ENCODE measurements at places on chromosomes 12 and 14.
A peak's percentile ranks its signal among the peaks of the same experiment; 100 is the strongest.

DNA sequence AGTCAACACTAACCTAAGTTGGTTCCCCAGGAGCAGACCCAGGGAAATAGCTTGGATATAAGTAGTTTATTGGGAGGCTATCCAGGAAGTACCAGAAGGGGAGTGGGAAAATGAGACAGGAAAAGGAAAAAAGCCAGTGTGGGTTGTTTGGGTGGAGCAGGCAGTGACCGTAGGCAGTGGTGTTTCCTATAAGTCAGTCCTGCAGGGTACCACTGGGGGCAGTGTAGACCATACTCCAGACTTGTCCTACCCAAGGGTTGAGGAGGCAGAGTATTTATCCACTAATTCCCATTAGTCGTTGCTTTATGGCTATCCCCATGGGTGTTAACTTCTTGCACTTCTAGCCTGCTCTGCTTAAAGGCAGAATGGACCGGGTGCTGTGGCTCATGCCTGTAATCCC is 6.4 kb upstream of the CCDC60 start:
- H3K4me1 ChIP-seq = no peaks in the 10 kb centered on the region
- no peak for DNase-seq
- no peak overlapping the region for H3K27ac ChIP-seq
- H3K4me3 ChIP-seq = no peak overlapping the region
- H3K36me3 ChIP-seq = no peaks in the 10 kb centered on the region

- no peak for DNase-seq
- H3K4me1 ChIP-seq = no peaks in the 10 kb centered on the region
- H3K4me3 ChIP-seq = no peak overlapping the region
- H3K27ac ChIP-seq = no peak overlapping the region
Observed at GRCh38 chr14:89651805-89652204, 234.8 kb upstream of the FOXN3 start.

DNA sequence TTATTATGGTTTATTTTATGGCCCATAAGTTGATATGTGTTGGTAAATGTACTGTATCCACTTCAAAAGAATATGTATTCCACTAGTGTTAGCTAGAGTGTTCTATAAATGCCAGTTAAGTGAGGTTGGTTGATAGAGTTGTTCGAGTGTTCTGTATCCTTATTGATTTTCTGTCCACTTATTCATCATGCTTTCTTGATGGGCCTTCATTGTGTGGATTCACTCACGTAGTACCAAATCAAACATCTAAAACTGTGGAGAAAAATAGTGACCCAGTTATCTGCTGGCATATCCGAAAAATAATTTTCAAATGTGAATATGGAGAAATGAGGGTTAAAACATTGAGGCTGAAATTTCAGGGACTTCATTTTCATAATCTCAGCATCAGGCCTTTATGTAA is 230.4 kb downstream of the TRHDE start:
- H3K4me1 ChIP-seq = no peaks in the 10 kb centered on the region
- H3K4me3 ChIP-seq = no peak overlapping the region
- H3K36me3 ChIP-seq = no peaks in the 10 kb centered on the region

DNA sequence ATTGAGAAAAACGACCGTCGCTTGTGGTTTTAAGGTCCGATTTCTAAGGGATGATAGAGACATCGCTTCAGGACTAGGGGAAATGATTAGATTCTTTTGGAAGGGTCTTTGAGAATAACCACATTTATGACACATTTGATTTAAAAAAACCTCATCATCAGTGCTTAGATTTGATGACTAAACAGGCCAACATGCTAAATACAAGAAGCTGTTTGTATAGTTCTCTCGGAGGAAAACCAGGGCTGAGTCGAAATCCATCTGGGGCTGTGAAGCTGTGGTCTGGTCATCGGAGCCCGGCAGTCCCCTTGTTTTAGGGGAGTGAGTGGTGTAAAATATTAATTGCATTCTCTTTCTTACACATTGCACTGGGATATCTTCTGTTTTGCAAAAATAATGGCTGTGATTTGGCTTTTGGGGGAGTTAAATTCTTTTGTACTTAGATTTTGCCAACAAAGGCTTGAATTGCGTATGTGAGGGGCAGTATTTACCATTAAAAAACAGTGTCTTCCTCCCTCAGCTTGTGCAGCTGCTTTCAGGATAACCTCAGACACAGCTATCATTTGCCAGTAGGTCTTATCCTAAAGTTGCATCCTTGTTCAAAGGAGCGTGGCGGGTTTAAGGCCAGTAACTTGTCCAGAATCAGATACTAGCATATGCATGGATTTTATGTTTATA is 550 bp downstream of the GNG2 start:
- DNase-seq = no peak
- peaks cover 48% of the 10 kb centered on the region for H3K4me1 ChIP-seq
- H3K4me3 ChIP-seq = peak overlapping the region; percentile 84
- peaks cover 51% of the 10 kb centered on the region for H3K36me3 ChIP-seq

- DNase-seq = no peak
- H3K27ac ChIP-seq = no peak overlapping the region
- H3K4me3 ChIP-seq = no peak overlapping the region
- H3K36me3 ChIP-seq = no peaks in the 10 kb centered on the region
- peaks cover 17% of the 10 kb centered on the region for H3K4me1 ChIP-seq
Observed at GRCh38 chr14:67162385-67162784, 26.9 kb upstream of the GARIN2 start.

DNA sequence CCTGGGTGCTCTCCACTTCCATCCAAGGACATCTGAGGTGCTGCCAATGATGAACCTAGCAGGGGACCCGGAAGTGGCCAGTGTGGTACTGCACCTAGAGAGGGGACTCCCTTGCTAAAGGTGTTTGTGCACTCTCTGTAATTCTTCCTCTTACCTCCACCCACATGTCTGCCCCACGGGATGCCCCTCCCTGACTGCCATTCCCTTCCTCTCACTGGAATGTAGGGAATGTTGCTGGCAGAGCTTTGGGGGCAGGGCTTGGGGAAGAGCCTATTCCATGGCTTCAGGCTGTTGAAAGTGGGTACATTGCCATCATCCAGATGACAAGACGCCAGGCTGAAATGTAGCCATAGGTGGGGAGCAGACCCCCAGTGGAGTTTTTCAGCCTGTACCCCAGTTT is 153.2 kb downstream of the SMOC1 start:
- H3K27ac ChIP-seq = no peak overlapping the region
- H3K4me1 ChIP-seq = no peaks in the 10 kb centered on the region
- DNase-seq = no peak
- H3K36me3 ChIP-seq = no peaks in the 10 kb centered on the region

- peak overlapping the region; percentile 76 for H3K27ac ChIP-seq
- H3K27me3 ChIP-seq = peaks cover 20% of the 10 kb centered on the region
- no peak for DNase-seq
- no peak overlapping the region for H3K4me3 ChIP-seq
Observed at GRCh38 chr12:104218935-104219334, 3.4 kb downstream of the TXNRD1 start.

GRCh38 chr14:35819591-35820540 is 6.3 kb upstream of the BRMS1L start:
- no peak overlapping the region for H3K4me3 ChIP-seq
- H3K4me1 ChIP-seq = peaks cover 6% of the 10 kb centered on the region

DNA sequence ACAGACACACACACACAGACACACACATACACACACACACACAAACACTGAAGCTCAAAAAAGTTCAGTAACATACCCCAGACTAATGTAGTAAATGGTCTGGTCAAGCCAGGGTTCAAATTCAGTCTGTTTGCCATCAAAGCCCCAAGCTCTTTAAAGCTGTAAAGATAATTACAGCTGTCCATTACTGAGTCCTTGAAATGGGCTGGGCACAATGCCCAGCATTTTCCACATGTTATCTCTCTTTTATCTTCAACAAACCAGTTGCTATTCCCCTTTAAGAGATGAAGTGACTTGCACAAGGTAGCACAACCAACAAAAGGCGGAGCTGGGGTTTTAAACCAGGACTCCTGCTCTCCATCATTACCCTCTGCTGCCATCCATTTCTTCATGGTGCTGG is 7.6 kb upstream of the UNC119B start:
- no peak for DNase-seq
- peaks cover 4% of the 10 kb centered on the region for H3K4me1 ChIP-seq
- H3K4me3 ChIP-seq = no peak overlapping the region

GRCh38 chr14:77045238-77046162 is 17.0 kb upstream of the IRF2BPL start:
- no peak overlapping the region for H3K27ac ChIP-seq
- H3K36me3 ChIP-seq = no peaks in the 10 kb centered on the region
- peaks cover 5% of the 10 kb centered on the region for H3K27me3 ChIP-seq
- DNase-seq = no peak
- no peak overlapping the region for H3K4me3 ChIP-seq

DNA sequence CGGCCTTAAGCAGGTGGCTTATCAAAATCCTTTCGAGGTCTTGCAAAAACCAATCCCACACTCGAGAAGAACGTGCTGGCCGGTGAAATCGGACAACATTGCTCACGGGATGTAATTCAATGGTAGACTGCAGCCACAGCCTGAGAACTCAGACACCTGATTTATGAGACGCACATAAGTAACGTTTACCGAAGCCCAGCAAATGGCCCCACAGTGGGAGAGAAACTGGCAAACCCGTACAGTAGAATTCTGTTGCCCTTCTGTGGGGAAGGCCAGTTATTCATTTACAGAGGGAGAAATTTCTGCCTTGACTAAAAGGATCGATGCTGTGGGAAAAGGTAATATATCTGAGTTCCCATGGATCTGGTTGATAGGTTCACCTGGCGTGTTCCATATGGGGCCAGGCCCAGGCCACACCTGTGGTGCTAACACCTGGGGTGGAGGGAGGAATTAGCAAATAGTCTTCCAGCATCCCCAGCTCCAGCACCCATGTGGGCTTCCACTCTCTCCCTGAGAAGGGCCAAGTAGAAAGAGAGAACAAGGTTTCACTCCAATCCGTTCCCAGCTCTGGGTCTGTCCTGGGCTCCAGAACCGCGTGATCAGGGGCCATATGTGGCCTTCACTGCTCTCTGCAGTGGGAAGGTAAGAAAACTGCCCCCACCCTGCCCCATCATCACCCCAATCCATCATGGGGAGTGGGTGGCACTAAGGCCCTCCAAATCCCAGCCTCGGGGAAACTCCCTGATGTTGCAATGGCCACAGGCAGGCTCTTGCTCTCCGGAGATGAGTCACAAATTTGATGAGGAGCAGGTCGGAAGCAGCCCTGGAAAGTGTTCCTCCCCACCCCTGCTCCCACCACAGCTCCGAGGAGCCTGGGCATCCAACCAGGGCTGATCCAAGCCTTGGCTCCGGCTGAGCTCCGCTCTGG is 12.7 kb downstream of the BDKRB1 start:
- H3K36me3 ChIP-seq = no peaks in the 10 kb centered on the region
- no peak overlapping the region for H3K4me3 ChIP-seq
- H3K4me1 ChIP-seq = no peaks in the 10 kb centered on the region
- H3K27ac ChIP-seq = no peak overlapping the region
- DNase-seq = no peak

DNA sequence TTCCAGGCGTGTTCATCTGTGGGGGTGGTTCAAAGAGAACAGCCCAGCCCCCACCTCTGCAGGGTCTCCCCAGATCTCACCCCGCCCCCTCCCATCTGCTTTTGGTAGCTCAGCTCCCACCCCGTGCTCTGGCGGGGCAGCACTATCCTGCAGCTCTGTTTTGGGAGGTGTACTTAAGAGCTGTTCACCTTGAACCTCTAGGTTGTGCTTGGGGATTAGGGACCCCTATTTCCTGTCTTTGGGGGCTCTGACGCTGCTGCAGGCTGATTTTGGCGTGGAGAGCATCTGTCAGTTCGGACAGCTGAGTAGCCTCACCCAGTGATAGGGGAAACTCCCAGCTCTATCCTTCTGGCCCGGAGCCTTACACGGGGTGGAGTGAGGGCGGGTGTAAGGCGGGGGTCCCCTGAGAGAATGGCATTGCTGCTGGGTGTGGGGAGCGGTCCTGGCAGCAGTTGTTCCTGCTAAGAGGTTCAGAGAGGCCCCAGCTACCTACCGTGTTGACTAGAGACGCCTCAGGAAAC is 765 bp downstream of the TMEM120B start:
- peak overlapping the region; percentile 0 for H3K27ac ChIP-seq
- peaks cover 27% of the 10 kb centered on the region for H3K4me1 ChIP-seq
- H3K27me3 ChIP-seq = no peaks in the 10 kb centered on the region
- H3K4me3 ChIP-seq = peak overlapping the region; percentile 93
- H3K36me3 ChIP-seq = peaks cover 3% of the 10 kb centered on the region
- DNase-seq = no peak

DNA sequence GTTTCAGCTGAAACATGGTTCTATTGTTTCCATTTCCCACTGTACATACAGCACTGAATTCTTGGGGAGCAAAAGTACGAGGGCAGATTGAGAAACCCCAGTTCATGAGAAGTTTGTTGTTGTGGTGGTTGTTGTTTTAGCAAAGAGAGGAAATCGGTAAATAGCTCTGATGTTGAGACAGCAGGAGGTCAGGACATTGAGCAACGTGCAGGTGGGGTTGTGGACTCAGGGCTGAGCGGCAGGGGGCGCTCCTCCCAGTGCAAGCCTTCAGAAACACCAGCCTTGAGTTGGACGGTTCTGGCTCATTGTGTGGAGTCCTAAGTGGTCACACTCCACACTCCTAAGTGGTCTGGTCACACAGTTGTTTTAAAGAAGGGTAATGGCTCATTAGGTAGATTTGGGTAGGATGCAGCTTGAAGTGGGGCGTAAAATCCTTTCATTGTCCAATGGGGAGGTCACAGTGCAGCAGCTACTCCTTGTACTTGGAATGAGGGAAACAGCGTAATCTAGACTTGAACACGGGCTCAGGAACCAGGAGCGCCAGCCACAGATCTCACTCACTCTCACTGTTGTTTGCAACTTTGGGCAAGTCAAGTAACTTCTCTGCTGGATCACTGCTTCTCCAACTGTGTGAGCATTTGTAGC is 14.5 kb upstream of the PWP1 start:
- no peak overlapping the region for H3K27ac ChIP-seq
- H3K27me3 ChIP-seq = peaks cover 25% of the 10 kb centered on the region
- peaks cover 9% of the 10 kb centered on the region for H3K4me1 ChIP-seq
- no peak overlapping the region for H3K4me3 ChIP-seq

GRCh38 chr12:52949413-52950331 is 754 bp downstream of the KRT18 start:
- H3K4me3 ChIP-seq = peak overlapping the region; percentile 63
- H3K27me3 ChIP-seq = peaks cover 9% of the 10 kb centered on the region
- peaks cover 2% of the 10 kb centered on the region for H3K4me1 ChIP-seq
- H3K36me3 ChIP-seq = no peaks in the 10 kb centered on the region

- peak overlapping the region; percentile 88 for H3K27ac ChIP-seq
- H3K4me1 ChIP-seq = peaks cover 34% of the 10 kb centered on the region
- peaks cover 2% of the 10 kb centered on the region for H3K27me3 ChIP-seq
- no peak overlapping the region for H3K4me3 ChIP-seq
- peak; percentile 38 for DNase-seq
- H3K36me3 ChIP-seq = no peaks in the 10 kb centered on the region
Observed at GRCh38 chr12:123120452-123121166, 30.3 kb downstream of the PITPNM2 start.

DNA sequence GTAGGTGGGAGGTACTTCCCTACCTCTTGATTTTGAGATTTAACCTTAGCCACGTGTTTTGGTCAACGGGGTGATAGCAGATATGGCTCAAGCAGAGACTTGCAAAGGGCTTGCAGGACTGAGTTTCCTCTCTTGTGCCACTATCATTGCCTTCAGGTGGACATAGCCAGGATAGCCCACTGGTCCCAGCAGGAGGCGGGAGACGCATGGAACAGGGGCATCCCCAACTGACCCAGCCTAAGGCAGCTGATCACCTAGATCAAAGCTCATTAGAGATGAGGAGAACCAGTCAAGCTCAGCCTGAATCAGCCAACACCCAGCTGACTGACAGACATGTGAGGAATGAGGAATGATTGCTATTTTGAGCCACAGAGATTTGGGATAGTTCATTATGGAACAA is 49.6 kb downstream of the CALM1 start:
- peaks cover 4% of the 10 kb centered on the region for H3K27me3 ChIP-seq
- DNase-seq = no peak
- no peak overlapping the region for H3K4me3 ChIP-seq
- H3K27ac ChIP-seq = no peak overlapping the region

- H3K27ac ChIP-seq = no peak overlapping the region
- H3K4me1 ChIP-seq = no peaks in the 10 kb centered on the region
- H3K4me3 ChIP-seq = no peak overlapping the region
- no peaks in the 10 kb centered on the region for H3K27me3 ChIP-seq
Observed at GRCh38 chr12:90851800-90852718, 102.9 kb downstream of the CCER1 start.

Measured in activated CD4-positive, alpha-beta memory T cell treated with anti-CD3 and anti-CD28 coated beads, Interleukin-2, amount 10 ng/mL, durations not matched to agents 7 days and 5 days (primary cell).